ENCODE measurements at places on chromosomes 4 and X. TPM values are rescaled to one million over a fixed set of nuclear protein-coding genes. Genes with fewer than 3 reads are reported as not detected.

The CFI gene
- total RNA-seq: not detected

The FAM9A gene
- not detected for total RNA-seq

The GPR119 gene
- total RNA-seq: not detected

The ERCC6L gene
- total RNA-seq: 16.1 TPM

DNA sequence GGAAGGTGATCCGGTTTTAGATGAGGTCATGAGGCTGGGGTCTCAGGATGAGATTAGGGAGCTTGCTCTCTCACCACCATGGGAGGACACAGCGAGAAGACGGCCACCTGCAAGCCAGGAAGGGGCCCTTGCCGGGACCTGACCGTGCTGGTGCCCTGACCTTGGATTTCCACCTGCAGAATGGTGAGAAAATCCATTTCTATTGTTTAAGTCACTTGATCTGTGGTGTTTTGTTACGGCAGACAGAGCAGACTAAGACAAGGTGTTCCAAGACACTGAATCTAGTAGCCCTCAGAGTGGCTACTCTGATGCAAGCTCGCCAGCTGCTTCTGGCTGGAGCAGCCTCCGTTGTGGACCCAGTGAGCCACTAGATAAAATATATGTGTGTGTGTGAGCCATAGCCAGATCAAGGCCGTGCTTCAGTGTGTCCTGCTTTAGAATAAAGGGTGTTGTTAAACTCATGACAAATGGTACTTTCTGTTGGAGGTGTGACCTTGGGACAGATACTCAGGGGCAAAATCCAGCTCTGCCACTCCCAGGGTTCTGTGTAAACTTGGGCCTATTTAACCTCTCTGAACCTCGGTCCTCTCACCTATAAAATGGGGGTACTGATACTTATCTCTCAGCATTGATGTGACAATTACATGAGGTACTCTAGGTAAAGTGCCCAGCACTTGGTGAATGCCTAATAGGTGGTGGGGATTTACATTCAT, 67.9 kb upstream of the STX18 start:
- no peak for ATAC-seq

The CASP6 gene
- total RNA-seq: 21.6 TPM

The IL15 gene
- total RNA-seq: 2.7 TPM

DNA sequence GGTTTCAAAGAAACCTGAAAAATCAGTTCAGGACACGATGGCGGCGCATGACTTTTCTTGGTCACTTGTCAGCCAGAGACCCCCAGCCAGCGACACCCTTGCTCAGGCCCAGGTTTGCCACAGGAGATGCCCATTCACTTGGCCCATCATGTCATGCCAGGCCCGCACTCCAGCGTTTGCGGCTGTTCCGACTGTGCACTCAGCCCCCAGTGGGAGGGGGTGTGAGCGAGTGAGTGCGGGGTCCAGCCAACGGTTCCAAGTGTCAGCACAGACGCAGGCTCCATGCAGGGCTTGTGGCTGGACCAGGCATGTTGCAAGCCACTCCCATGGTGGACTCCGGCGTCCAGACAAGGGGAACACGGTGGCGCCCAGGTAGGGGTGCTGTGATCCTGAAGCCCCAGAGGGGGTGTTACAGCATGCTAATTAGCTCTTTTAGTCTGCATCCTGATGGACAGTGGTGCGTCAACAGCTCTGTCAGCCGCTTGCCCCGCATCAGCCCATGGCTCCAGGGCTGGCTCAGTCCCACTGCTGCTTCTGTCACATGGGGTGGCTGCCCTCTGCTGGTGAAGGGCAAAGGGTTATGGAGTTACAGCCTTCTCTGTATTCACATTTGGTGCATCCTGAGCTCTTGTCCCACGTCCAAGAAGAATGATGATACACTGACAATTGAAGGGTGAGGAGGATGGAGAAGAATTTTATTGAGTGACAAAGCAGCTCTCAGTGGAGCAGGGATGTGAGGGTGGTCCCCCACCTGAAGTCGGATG, 3.7 kb upstream of the MAEA start:
- ATAC-seq: no peak

The LRAT gene
- total RNA-seq: not detected

The ENPP6 gene
- total RNA-seq: 2.2 TPM

DNA sequence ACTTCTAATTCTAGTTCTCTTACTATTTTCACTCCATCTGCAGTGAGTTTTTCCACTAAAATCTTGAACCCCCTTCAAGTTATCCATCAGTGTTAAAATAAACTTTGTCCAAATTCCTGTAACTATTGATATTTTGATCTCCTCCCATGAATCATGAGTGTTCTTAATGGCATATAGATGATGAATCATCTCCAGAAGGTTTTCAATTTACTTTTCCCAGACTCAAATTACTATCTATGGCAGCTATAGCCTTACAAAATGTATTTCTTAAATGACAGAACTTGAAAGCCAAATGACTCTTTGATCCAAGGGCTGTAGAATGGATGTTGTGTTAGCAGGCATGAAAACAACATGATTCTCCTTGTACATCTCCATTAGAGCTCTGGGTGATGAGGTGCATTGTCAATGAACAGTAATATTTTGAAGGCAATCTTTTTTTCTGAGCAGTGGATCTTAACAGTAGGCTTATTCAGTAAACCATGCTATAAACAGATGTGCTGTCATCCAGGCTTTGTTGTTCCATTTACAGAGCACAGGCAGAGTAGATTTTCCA, 16.1 kb upstream of the IQCM start:
- no peak for ATAC-seq

- no peak for ATAC-seq
These were observed 1311.6 kb downstream of the RAPGEF2 start for GRCh38 chr4:160414496-160414895.

DNA sequence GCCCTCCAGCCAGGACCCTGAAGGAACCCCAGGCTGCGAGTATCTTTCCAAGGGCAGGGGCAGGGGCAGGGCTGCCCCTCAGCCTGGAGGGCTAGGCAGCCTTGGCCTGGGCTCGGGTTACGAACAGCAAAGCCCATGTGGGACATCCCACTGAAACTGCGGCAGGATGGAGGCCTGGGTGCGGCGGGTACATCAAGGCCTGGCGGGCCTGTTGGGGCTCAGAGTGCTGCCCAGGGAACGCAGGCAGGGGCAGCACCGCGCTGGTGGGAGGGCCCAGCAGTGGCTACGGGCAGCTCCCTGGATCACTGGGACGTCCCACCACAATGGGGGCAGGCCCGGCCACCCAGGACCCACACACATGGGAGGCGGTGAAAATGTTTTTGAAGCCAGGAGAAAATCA, 10.9 kb downstream of the NAT8L start:
- ATAC-seq: no peak

The EFHC2 gene
- 0.15 TPM for total RNA-seq

The RBMX gene
- total RNA-seq: 214 TPM

GRCh38 chr4:136650541-136651277, 881.6 kb downstream of the PCDH18 start:
- ATAC-seq: no peak

The ADGRG4 gene
- not detected for total RNA-seq

- no peak for ATAC-seq
These were observed 639.7 kb downstream of the TRIML1 start for GRCh38 chr4:188778905-188779304.

GRCh38 chr4:118224243-118224829, 128.5 kb downstream of the PRSS12 start:
- no peak for ATAC-seq

- peak; percentile 59 for ATAC-seq
These were observed 19.3 kb downstream of the SEC24D start for GRCh38 chr4:118816538-118817177.

GRCh38 chr4:133565379-133565778, 416.3 kb downstream of the PCDH10 start:
- ATAC-seq: no peak

The SMR3B gene
- total RNA-seq: not detected

The SCD5 gene
- 0.91 TPM for total RNA-seq

DNA sequence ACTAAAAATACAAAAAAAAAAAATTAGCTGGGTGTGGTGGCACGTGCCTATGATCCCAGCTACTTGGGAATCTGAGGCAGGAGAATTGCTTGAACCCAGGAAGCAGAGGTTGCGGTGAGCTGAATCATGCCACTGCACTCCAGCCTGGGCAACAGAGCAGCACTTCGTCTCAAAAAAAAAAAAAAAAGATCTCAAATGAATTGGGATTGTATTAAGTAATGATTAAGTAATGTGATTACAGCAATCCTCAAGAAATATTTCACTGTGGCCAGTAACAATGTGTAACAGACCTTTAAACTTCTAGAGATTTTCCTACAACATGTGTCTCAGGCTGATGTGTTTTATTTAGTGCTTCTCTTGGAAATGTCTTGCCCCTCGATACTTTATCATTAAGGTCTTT, 46.8 kb downstream of the PKD2 start:
- no peak for ATAC-seq

The SSX2B gene
- not detected for total RNA-seq

GRCh38 chr4:139767585-139767984, 102.0 kb downstream of the MGST2 start:
- ATAC-seq: no peak

- no peak for ATAC-seq
These were observed 13.6 kb upstream of the MAGED4B start for GRCh38 chrX:52082578-52082977.

DNA sequence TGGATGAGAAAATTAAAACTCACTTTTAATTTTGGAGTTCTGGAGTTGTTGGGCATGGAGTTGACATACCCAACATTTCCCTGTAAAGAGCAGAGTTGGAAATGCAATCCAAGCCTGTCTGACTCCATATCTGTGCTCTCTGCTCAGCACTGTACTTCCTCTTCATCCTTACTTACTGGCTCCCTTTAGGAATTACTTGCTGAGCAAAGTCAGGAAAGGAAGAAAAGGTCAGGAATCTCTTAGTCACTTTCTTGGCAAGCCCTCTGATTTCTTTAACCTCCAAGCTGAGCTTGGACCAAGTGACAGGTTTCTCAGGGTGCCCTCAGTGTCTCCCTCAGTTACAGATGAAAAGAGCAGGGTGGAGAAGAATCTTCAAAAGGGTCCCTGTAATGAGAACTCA, 501.5 kb downstream of the ZIC3 start:
- no peak for ATAC-seq

DNA sequence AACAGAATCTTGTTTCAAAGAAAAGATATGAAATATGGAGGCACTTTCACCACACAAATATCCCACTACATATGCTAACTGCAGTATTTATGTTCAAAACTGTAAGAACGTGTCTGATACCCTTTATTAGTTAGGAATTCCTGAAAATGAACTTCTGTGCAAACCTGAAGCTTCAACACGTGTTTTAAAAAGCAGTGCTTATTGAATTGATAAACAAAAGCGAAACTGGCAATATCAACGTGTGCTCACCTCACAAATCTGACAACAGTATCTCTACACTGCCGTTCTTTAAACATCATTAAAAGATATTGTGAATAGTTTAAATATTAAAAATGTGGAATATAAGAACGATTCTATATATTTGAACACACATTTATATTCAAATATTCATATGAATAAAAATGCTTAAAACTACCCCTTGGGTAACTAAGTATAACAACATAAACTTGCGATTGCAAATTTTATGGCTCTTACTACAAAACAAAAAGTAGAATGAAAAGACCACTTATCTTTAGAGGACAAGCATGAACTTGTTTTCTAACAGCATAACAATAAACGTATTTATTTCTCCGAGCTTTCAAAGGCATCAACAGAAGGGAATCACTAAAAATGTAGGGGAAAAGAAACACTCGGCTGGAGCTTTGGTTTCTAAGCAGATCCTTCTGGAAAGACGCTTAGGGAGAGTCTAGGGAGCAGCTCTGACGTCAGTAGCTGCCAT, at the start of gene LRP2BP:
LRP2BP (minus strand) TSS at position 687 of the 718 bp plus-strand sequence. CDS start 17,738 bp downstream, outside the sequence.
- no peak for ATAC-seq

The PAK3 gene
- total RNA-seq: 2.4 TPM

DNA sequence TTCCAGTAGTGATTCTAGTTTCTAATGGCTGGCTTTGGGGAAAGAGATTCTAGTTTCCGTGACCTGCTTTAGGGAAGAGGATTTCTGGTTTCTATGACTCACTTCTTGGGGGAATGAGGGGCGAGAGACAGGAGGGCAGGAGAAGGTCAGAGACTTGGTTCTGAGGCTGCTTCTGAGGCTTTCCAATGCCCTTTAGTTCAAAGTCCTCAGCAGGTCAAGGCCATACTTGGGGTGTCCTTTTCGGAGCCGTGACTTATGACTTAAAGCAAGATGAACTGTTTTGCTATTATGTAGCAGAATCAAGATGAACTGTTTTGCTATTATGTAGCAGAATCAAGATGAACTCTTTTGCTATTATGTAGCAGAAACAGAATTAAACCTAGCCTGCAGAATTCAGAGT, 52.2 kb upstream of the TLR3 start:
- no peak for ATAC-seq

- no peak for ATAC-seq
These were observed 249.1 kb downstream of the RPA4 start for GRCh38 chrX:97132664-97133415.

GRCh38 chr4:45554423-45554822, 569.4 kb downstream of the GABRG1 start:
- no peak for ATAC-seq

- no peak for ATAC-seq
These were observed 464.1 kb downstream of the IDS start for GRCh38 chrX:149040873-149041535.

DNA sequence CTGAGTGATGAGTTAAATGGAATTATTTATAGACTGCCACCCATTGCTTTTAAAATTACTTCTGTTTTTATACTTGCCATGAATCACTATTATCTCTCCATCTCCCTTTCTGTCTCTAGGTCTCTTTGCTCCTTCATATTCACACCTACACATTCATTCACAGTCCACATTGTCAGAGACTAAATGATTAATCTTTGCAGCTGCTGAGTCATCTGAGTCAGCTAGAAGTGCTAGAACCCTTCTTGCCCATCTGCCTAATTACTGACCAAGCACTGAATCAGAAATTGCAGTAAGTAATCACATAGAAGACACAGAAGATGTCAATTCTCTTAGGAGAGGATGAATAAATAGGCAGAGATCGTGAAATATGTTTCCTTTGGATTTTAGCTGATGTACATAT, 31.6 kb upstream of the RPS6KA6 start:
- no peak for ATAC-seq

The CXorf65 gene
- 15.1 TPM for total RNA-seq

- ATAC-seq: no peak
These were observed 70.8 kb upstream of the BCOR start for GRCh38 chrX:40168480-40169011.

The DCAF4L1 gene
- total RNA-seq: 0.73 TPM

DNA sequence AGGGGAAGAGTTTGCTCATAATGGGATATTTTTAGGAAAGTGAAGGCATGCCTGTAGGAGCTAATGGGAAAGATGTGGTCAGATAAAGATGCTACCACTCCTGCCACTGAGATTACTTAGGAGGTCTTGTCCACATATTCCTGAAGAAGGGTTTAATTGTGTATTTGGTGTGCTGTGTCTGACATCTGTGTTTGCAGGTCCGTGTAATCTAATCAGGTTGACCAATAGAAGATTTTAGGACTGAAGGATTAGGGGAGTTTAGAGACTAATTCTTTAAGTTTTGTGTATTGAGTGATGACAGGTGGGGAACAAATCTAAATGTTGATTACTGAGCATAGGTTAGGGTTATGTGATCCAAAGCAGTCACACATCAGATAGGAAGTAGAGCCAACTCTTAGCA, 57.2 kb downstream of the JADE1 start:
- ATAC-seq: no peak

- ATAC-seq: no peak
These were observed 113.5 kb downstream of the PRKX start for GRCh38 chrX:3599802-3600430.

The GLOD5 gene
- total RNA-seq: not detected

The LANCL3 gene
- 0.40 TPM for total RNA-seq

The GPAT3 gene
- 5.6 TPM for total RNA-seq

GRCh38 chr4:155693015-155693663, 26.5 kb downstream of the GUCY1A1 start:
- no peak for ATAC-seq
